ENCODE measurements at places on chromosomes 1 and 21.

DNA sequence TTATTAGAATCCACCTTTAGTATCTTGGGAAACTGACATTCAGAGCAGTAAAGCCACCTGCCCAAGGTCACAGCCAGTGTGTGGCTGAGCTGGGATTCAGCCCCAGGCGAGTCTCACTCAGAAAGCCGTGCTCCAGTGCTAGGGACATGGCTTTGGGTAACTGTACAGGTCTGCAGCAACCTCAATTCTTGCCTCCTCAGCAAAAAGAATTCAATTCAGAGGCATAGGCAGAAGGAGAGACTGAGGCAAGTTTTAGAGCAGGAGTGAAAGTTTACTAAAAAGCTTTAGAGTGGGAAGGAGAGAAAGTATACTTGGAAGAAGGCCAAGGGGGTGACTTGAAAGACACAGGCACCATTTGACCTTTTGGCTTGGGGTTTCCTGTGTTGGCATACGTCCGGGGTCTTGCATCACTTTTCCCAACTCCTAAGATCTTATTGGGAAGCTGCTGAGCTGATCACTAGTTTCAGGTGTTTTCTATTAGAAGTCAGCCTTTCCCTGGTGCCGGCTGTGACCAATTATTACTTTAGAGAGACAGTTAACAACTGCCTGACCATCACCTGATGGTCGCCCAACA, 529.3 kb downstream of the MATN1 start:
- no peak for DNase-seq

DNA sequence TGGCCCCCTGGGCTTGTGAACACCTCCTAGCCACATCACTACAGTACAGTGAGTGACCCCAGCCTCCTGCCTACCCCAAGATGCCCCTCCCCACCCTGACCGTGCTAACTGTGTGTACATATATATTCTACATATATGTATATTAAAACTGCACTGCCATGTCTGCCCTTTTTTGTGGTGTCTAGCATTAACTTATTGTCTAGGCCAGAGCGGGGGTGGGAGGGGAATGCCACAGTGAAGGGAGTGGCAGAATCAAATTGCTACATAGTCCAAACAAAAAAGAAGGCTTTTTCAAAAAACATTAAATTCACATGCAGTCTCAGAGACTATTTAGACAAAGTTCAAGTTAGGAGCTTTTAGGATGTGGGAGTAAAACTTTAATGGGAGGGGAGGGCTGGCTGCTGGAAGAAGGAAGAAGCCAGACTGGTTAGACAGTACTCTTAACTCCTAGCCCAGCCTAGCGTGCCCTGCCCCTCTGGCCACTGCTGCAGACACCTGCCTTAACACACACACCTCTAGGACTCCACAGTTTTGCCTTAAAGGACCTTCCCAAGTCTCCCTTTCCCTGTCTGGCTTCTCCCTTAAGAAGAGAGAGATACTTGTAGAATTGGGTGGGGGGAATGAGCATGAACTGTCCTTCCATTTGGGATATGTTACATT, 9.4 kb downstream of the PEA15 start:
- DNase-seq, result no peak

- DNase-seq, result no peak
Measured at GRCh38 chr1:170332801-170333200, 187.0 kb downstream of the NTMT2 start.

- no peak for DNase-seq
Measured at GRCh38 chr1:30538226-30538992, 185.0 kb downstream of the MATN1 start.

DNA sequence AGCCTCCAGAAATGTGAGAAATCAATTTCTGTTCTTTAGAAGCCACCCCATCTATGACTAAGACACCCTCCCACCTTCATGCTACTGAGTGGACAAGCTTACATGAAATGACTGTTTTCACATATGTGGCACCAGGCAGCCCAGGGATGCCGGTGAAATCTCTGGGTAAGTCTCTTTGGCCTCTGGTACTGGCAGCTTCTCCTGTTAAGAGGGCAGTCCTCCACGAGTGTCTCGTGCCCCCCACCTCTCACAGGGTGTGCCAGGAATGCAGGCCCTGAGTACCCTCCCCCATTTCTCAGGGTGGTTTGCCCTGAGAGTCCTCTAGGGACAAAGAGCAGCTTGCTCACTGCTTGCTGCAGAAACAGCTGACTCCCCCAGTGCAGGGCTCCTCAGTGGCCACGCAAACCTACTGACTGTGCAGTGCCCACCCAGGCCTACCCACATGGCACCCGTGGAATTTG, 3.2 kb upstream of the PRXL2B start:
- peak; percentile 44 for DNase-seq

DNA sequence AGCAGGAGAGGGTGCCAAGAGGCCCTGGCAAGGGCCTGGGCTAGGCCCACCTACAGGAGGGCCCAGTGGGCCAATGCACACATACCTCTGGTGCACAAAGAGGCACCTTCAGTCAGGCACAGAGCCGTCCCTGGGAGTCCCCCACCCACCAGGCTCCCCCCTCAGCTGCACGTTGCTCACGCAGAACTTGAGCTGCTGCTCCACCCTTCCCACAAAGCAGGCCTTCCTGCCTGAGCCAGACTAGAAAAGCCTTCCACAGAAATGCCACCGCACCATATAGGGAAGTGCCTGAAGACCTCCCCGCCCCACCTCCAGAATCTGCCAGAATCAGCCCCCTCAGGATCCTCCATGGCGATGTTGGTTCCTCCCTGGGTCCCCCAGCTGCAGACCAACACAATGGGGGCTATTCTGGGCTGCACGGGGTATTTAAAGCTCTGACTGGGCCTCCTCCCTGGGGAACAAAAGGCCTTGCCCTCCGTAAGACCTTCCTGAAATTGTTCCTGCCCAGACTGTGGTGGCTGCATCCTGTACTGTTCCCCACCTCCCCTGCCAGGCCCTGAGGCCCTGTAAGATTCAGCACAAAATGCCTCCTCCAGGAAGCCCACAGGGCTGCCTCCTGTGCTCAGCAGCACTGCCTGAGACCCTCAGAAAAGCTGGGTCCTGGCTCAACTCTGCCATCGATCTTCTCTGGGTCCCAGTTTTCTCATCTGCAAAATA, 27.2 kb downstream of the HSPG2 start:
- no peak for DNase-seq

DNA sequence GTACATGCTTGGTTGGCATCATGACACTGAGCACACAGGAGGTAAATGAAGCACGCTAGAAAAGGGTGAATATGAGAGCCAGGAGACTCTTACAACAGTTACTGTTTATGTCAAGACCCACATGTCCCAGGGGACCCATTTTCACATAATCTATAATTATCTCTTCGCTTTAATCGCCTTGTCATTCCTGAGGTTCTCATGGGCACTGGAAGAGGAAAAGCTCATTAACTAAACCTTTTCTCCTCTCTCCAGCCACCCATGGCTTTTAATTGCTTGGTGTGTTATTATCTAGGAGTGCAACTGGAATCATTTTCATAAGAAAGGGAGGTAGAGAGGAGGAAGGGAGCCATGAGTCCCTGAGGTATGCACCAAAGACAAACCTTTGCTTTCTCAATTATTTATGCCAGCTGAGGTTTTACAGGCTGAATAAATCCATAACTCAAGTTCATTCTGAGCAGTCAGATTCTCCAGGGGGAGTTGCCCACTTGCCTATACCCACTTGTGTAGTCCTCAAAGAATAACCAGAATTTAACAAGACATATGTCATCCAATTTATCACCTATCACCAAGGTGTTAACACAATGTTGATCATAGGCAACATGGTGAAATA, 77.4 kb downstream of the ACBD6 start:
- no peak for DNase-seq
